ENCODE measurements at places on chromosomes 11 and 22.

DNA sequence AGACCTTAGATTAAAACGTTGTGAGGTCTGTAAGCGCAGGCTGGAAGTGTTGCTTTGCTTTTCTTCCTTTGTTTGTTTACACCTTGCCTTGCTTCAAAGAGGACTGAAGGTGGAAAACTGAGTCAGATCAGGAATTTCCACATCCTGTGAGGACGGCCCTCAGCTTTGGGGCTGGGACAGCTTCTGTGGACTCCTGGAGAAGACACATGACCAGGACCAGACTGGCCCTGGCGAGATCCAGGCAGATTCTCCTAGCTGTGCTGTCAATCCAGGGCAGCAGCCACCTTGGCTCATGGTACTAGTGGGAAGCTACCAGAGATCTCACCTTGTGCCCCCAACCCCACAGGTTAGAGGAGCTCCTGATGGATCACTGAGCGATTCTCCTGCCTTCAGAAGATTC is 1461.9 kb downstream of the TBC1D22A start:
- DNase-seq = no peak

DNA sequence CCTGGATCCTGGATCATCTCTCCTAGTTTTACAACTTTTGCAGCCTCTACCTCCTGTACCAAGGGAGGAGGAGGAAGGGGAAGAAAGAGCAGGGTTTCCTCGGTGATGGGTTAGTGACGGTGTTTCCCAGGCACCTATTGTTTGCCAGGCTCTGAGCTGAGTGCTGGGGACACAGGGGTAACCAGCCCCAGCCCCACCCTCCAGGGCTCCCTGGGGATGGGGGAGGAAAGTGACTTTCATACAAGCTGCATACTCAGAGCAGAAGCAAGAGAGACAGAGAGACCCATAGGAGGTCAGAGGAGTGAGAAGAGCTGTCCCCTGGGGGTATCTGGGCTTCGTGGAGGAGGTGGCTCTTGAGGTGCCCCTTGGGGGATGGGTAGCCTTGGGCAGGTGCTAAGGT is 89.4 kb upstream of the THY1 start:
- no peak for DNase-seq

DNA sequence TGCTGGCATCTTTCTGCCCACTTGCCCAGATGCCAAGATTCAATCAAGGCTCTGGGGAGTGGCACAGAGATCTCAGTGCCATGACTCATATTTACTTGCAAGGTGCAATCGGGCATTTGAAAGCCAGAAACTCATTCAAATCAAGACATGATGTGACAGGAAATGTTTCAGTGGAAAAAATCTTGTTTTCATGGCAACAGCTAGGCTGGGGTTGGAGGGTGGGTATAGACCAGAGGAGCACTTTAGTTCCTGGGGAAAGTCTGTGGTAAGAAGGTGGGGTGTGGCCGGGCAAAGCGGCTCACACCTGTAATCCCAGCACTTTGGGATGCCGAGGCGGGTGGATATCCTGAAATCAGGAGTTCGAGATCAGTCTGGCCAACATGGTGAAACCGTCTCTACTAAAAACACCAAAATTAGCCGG is 1.2 kb downstream of the MAJIN start:
- no peak for DNase-seq

GRCh38 chr22:48192920-48193319 is 1430.5 kb downstream of the TBC1D22A start:
- DNase-seq = no peak

- no peak for DNase-seq
These were observed 651.7 kb downstream of the NELL1 start for GRCh38 chr11:21321072-21321471.

- peak; percentile 93 for DNase-seq
These were observed 78.9 kb downstream of the FLI1 start for GRCh38 chr11:128772814-128773213.

DNA sequence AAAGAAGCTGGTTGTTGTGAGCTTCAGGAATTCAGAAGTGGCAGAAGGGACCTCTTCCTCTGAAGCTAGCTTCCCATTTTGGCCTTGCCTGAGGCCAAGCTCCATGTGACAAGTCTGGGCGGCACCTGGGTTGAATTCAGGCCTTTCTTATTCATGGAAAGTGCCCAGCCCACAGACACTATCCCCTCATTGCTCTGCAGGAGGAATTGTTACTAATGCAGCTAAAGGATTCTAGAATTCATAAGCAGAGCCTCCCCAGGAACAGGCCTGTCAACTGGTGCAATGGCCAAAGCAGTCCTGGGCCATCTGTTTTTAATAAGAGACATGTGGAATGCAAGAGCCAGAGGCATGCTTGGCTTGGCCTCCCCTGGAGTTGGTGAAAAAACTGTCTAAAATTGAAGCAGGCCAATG is 71.4 kb downstream of the SLC1A2 start:
- DNase-seq = no peak

GRCh38 chr11:8323161-8323935 is 59.7 kb upstream of the LMO1 start:
- no peak for DNase-seq

GRCh38 chr22:37157516-37158285 is 8.0 kb upstream of the IL2RB start:
- DNase-seq = no peak

- DNase-seq = no peak
These were observed 5.9 kb downstream of the OOSP1 start for GRCh38 chr11:59943997-59944714.

GRCh38 chr22:43385770-43386641 is 25.8 kb upstream of the MPPED1 start:
- DNase-seq = peak; percentile 47

- no peak for DNase-seq
These were observed 4.4 kb downstream of the DDX10 start for GRCh38 chr11:108669286-108669685.

- no peak for DNase-seq
These were observed 18.9 kb downstream of the PLAAT3 start for GRCh38 chr11:63595296-63595695.

- no peak for DNase-seq
These were observed 64.3 kb upstream of the ZC3H12C start for GRCh38 chr11:110028921-110029320.

- DNase-seq = no peak
These were observed 3.1 kb downstream of the HYLS1 start for GRCh38 chr11:125890447-125891100.

DNA sequence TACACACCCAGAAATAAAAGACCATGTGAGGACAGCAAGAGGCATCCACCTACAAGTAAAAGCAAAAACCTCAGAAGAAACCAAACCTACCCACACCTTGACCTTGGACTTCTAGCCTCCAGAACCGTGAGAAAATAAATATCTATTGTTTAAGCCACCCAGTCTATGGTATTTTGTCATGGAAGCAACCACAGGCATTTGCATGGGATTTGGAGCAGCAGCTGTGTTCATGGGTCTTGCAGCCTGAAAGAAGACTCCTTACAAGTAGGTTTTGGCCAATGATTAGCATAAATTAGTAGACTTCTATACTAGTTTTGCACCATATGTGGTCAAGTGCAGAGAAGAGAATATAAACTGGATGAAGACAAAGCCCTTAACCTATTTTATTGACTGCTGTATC is 27.9 kb downstream of the FSHB start:
- DNase-seq = no peak

DNA sequence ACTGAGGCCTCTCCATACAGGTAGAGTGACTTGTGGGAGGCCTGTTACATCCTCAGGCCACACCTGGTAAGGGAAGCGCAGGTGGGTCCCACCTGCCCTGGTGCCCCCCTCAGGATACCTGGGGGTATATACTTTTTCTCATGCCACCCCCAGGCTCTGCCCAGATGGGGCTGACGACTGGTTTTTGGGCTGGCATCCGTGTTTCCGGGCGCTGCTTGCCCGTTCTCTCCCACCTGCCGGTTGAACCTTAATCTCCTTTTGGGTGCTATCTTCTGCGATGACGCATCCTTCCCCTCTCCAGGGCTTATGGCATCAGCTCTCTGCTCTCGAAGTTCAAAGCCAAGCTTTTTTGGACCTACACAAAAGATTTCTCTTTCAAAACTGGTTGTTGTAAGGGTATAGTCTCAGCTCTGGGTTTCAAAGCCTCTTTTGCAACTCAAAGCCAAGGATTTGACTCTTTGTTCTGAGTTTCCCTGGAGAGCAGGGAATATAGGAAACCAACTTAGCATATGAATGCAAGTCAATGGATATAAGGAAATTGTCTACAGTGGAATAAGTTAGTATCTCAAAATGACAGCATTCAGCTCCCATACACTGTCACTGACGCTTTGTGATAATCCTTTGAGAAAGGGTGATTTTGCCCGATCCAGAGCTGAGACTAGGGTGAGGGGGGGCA is 8.6 kb upstream of the LRRC10B start:
- no peak for DNase-seq

- no peak for DNase-seq
These were observed 12.5 kb downstream of the RBM4 start for GRCh38 chr11:66651016-66651415.

DNA sequence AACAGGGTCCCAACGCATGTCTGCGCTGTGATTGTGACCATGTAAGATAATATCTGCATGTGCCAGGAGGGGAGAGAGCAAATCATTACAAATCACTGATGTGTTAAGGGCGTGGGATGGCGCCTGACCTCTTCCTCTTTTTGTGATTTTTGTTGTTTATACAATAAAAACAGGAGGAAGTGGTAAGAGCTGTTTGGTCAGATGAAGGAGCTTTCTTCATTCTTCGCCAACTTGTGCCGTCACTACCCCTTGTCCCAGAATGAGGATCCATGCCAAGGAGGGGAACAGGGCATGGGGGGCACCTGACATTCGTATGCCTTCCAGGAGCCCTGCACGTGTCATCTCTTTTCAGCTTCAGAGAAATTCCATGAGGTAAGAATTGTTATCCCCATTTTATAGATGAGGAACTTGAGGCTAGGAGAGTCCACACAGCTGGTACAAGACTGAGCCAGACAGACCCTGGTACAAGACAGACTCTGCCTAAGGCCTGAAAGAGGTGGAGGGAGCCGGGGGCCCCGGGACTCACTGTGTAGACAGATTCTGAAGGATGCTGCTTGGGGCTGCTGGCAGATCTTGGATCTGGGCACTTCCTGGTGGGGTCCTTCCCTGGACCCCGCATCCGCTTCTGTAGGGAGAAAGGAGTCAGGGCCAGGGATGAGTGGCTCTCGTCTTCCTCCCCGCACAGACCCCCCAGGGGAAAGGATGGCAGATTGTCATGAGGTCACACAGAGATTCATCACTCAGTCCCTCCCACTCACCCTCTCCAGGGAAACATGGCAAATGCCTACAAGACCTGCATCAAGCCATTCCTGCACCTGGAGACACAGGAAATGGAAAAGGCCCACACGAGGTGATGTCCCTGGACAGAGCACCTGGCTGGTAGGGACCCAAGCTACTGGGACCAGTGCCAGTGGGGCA is 34.6 kb downstream of the NFAM1 start:
- no peak for DNase-seq

DNA sequence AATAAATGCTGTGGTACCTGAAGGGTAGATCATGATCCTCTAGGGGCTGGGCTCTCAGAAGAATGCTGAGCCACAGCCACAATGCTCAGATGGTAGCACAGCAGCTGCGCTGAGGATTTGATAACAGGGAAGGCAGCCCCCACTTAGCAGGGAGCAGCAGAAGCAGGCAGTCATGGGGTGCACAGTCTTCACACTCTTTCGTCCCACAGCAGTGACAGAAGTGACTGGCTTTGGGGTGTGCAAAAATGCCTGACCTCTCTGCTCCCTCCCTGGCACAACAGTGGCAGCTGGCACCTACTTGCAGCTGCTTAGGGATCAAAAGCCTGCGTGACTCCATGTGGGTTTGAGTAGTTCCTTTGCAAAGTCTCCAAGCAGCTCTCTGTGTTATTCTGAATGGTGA is 1349.8 kb upstream of the RAG2 start:
- no peak for DNase-seq

DNA sequence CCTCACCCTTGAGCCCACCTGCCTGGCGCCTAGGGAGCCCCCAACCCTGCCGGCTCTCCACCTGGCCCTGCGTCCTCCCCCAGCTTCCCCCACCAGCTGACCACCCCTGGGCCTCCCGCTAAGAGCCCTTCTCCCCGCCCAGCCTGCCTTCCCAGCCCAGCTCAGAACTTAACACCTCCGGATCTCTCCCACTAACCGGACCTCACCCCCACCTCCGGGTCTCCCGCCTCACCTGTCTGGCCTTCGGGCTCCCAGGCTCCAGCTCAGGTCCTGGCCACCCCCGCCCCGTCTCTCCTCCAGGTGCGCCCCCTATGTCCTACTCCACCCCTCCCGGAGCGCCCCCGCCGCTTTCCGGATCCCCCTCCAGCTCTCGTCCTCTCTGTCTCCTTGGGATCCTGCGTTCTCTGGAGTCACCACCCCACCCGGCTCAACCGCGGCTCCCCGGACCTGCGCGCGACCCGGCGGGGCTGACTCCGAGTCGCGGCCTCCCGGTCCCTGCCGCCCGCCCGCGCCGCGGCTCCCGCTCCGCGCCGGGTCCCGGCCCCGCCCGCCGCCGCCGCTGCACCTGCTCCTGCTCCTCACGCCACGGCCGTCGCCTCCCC is at the start of gene KCNJ11:
Gene KCNJ11 (minus strand): TSS at position 51 of the 602 bp plus-strand sequence. CDS start 568 bp downstream, outside the sequence.
- peak; percentile 68 for DNase-seq

DNA sequence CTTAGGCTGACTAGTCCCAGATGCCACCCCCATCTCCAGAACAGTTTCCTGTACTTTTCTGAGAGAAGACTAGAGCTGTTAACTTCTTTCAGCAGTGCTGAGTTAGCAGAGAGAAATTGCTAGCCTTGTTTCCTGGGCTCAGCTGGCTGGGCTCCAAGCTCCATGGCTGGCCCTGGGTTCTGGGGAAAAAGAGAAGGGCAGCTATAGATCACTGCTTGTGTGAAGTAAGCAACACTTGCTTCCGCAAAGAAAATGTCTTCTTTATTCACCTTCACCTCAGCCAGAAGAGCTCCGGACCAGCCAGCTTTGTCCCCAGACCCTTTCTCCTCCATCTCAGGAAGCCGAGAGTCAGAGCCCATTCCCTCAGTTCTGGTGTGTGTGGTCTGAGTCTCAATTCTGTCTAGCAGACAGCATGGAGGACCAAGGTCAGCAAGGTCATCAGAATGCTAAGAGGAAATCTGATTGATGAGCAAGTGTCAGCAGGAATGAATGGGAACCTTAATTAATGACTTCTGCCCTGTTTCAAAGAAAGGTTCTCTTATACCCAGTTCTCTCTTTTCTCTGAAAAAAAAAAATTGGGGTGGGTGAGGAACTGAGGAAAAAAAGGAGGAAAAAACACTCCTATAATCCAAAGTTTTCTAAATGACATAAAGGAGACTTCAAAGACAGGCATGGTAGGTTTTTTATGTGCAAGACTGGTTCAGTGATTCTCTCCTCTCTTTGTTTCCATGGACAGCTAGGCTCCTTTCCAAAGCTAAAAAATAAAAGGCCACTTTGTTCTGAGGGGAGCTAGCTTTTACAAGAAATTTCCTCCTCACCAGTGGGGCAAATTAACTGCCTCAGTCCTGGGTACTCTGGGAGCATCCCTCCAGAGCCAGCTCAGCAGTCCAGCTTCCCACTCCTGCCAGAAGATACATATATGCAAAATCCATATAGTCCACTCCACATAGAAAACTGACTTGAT is 63.6 kb upstream of the FAM181B start:
- DNase-seq = no peak

GRCh38 chr11:67055812-67056211 is 835 bp upstream of the RHOD start:
- no peak for DNase-seq

- DNase-seq = no peak
These were observed 88.2 kb upstream of the BLID start for GRCh38 chr11:122204206-122204605.

GRCh38 chr11:69051381-69052342 is 2.9 kb downstream of the TPCN2 start:
- no peak for DNase-seq

- no peak for DNase-seq
These were observed 103.1 kb downstream of the NAT10 start for GRCh38 chr11:34208266-34209135.
